Small intestine (tissue), 16 donors: ENCODE measurements at places on chromosomes 5 and 9. TPM values are rescaled to one million over a fixed set of nuclear protein-coding genes. Genes with fewer than 3 reads are reported as not detected.

SHROOM1 gene
- polyA plus RNA-seq = 9.2 TPM

DNA sequence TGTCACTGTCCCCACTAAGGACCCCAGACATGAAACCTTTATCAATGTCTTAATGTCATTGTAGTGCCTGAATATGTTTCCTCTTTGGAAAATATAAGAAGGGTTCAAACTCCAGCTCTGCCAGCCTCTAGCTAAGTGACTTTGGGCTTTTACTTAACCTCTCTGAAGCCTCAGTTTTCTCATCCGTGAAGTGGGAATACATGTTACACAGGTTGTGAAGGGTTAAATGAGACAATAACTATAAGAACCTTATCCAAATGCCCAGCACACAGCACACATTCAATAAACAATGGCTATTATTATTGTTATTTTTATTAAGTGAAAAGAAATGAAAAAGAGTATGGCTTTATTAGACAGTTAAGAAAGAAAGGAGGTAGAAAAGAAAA is 15.7 kb upstream of the IGFBPL1 start:
- H3K27me3 ChIP-seq = no peaks in the 10 kb centered on the region
- H3K4me1 ChIP-seq = peaks cover 39% of the 10 kb centered on the region
- DNase-seq = no peak
- H3K27ac ChIP-seq = no peak overlapping the region
- H3K36me3 ChIP-seq = no peaks in the 10 kb centered on the region

DNA sequence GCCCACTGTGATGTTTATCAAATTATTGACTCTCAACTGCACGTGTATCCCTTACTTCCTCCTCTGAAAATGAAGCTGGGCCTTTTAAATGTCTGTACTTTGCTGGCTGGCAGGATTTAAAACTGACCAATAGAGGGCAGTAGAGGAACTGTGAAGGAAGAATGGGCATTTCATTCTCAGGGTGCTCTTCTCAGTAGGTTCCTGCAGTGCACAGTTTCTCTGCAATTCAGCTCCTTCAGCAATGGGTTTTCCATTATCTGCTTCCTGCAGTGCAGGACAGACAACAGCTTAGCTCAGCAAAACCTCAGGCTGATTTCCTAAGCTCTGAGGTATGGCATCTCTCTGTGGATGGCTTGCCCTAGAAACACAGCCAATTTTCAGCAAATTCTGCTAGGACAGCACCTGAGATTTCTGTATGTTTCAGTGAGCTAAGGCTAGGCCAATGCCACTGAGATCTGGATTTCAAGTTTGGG is 298.4 kb upstream of the PRDM9 start:
- no peaks in the 10 kb centered on the region for H3K36me3 ChIP-seq
- no peaks in the 10 kb centered on the region for H3K4me1 ChIP-seq
- H3K4me3 ChIP-seq = no peak overlapping the region
- no peaks in the 10 kb centered on the region for H3K27me3 ChIP-seq

GRCh38 chr9:36398745-36399144 is 1.3 kb downstream of the RNF38 start:
- peak; percentile 18 for DNase-seq
- H3K4me3 ChIP-seq = no peak overlapping the region
- no peaks in the 10 kb centered on the region for H3K27me3 ChIP-seq
- H3K36me3 ChIP-seq = peaks cover 4% of the 10 kb centered on the region
- H3K27ac ChIP-seq = no peak overlapping the region
- H3K4me1 ChIP-seq = peaks cover 2% of the 10 kb centered on the region

DNA sequence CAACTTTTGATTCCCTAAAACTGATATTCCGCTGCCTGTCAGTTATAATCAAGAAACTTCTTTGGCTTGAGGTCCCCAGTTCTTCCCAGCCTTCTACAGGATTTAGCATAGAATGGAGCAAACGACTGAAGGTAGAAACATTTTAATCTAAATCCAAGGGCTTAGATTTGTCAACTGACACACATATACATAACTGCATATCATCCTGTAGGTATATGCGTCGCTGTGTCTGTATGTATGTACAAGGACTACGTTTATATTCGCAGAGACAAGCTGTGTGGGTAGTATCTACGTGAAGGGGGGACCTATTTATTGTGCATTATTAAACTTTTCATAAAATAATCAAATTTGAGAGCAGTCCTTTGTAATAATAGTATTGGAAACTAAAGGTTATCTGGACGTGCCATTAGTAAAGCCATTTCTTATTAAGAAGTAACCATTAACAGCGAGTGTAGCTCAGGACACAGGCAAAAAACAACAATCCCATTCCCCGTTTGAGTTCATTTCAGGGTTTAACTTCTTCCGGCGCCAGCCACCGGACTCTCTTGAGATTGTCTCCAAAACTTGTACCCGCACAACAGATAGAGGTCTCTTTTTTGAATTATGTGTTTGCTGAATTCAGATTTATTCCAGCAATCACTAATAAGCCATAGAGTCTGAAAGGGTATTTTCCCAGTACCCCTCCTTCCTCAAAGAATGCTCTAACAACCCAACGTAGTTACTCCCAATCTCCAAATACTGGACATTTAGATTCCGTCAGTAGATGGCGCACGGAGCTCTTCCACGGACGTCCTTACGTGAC is 2.1 kb upstream of the MLLT3 start:
- peak; percentile 80 for DNase-seq
- H3K4me1 ChIP-seq = no peaks in the 10 kb centered on the region
- H3K27ac ChIP-seq = no peak overlapping the region
- peak overlapping the region; percentile 74 for H3K4me3 ChIP-seq

- no peaks in the 10 kb centered on the region for H3K27me3 ChIP-seq
- DNase-seq = peak; percentile 80
- H3K4me1 ChIP-seq = no peaks in the 10 kb centered on the region
- peak overlapping the region; percentile 39 for H3K4me3 ChIP-seq
- peak overlapping the region; percentile 53 for H3K27ac ChIP-seq
- H3K36me3 ChIP-seq = no peaks in the 10 kb centered on the region
Measured at GRCh38 chr9:96136992-96137670, 164.8 kb downstream of the HSD17B3 start.

DNA sequence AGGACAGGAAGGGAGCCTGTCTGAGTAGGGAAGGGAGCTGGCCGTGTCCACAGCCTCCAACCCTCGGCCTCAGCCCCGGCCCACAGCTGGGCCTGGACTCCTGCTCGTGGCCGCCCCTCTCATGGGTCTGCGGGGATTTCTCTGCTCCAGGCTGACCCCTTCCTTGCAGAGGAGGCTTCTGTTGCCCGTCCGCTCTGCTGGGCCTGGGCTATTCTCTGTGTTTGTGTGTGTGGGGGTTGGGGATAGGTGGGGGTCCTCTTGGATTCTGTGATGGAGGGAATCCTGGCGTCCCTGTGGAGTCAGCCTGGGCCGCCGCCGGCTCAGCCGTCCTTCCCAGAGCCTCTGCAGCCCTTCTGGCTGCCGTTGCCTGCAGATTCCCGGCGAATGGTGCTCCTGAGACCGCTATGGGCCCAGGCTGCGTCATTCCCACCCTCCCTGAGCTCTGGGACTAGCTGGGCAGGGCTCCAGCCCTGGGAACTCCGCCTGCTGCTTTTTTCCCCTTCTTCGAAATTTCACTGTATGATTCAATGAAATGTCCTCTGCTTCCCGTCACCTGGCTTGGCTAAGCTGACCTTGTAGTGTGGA is 64.2 kb downstream of the FGF18 start:
- no peaks in the 10 kb centered on the region for H3K4me1 ChIP-seq
- H3K27me3 ChIP-seq = no peaks in the 10 kb centered on the region
- no peak overlapping the region for H3K27ac ChIP-seq
- no peaks in the 10 kb centered on the region for H3K36me3 ChIP-seq
- no peak for DNase-seq

CTXN3 gene
- not detected for polyA plus RNA-seq

DNA sequence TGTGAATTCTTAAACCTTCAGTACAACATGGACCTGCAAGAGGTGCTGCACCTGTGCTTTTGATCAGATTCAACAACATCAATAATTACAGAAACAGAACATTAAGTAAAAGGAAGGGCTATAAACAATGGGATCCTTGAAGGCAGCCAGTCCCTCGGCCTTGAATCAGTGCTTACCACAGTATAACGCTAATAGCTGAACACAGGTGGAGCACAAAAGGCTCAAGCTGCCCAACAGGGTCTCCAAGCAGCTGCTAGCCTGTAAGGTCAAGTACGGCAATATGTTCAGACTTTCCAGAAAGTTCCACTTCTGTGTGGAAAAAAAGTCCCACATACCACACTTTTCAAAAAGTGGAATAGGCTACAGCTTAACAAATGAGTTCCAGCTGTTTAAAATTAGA is 61.9 kb upstream of the ITGA1 start:
- H3K4me1 ChIP-seq = peaks cover 12% of the 10 kb centered on the region
- no peaks in the 10 kb centered on the region for H3K36me3 ChIP-seq
- peak; percentile 48 for DNase-seq
- no peak overlapping the region for H3K4me3 ChIP-seq

DNA sequence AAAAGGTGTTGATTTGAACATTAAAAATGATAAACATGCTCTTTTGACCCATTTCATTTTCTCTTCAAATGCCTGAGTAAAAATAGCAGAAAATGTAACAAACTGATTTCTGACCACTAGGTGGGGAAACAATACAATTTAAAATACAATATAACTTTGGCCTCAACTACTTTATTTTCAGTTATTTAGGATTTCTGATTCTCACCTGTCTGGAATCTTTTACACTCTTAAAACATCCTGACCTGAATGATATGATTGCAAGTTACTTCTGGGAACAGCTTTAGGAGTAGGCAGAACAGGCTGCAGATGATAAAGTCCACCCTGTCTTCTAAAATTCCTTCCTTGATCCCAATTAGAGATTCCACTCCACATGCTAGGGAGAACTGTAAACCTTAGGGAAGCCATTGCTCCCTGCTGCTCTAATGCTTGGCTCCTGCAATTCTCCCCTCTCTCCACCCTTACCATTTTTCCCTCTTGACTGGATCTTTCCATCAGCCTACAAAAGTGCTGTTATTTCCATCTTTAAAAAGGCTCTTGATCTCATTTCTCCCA is 70.3 kb downstream of the FYB1 start:
- H3K36me3 ChIP-seq = no peaks in the 10 kb centered on the region
- DNase-seq = no peak
- no peak overlapping the region for H3K4me3 ChIP-seq
- H3K27me3 ChIP-seq = no peaks in the 10 kb centered on the region
- no peak overlapping the region for H3K27ac ChIP-seq
- no peaks in the 10 kb centered on the region for H3K4me1 ChIP-seq

GRCh38 chr5:164433106-164433870 is 927.9 kb downstream of the MAT2B start:
- no peak overlapping the region for H3K27ac ChIP-seq
- no peak overlapping the region for H3K4me3 ChIP-seq
- H3K4me1 ChIP-seq = no peaks in the 10 kb centered on the region

SHISAL2B gene
- polyA plus RNA-seq = not detected

GRCh38 chr5:91343916-91344315 is 39.2 kb downstream of the ARRDC3 start:
- H3K4me3 ChIP-seq = no peak overlapping the region
- H3K27me3 ChIP-seq = no peaks in the 10 kb centered on the region
- no peaks in the 10 kb centered on the region for H3K36me3 ChIP-seq
- no peak overlapping the region for H3K27ac ChIP-seq
- DNase-seq = no peak

DNA sequence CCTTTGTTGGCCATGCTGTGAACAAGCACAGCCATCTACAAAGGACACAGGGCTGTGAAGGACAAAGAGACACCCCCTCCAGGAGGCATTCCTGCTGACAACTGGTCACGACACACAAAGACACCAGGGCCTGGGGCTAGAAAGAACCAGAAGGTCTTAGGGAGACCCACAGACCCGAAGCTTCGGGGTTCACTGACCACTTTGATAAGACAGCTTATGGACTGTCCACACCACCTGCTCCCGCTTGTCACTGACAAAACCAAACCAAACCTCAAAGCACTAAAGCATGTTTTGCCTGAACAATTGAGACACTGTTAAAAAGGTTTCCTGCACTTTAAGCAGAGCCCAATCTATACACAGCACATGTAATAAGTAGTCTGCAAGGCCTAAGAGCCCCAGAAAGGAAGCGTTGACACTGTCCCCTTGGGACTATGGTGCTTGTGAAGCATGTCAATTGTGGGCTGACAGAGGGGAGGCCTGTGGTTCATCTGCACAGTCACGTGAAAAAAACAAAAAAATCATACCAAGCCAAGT is 185.0 kb downstream of the GAPVD1 start:
- no peaks in the 10 kb centered on the region for H3K27me3 ChIP-seq
- no peaks in the 10 kb centered on the region for H3K4me1 ChIP-seq
- no peak overlapping the region for H3K4me3 ChIP-seq
- peaks cover 30% of the 10 kb centered on the region for H3K36me3 ChIP-seq

PCDHGB1 gene
- polyA plus RNA-seq = 0.21 TPM

GRCh38 chr5:175657593-175658271 is at the start of gene HRH2:
Gene HRH2, plus strand, starts transcription at chr5:175658071. Its CDS starts 25,163 bp downstream, at chr5:175683234.
- H3K27me3 ChIP-seq = peaks cover 23% of the 10 kb centered on the region
- peaks cover 8% of the 10 kb centered on the region for H3K4me1 ChIP-seq

TAF1L gene
- polyA plus RNA-seq = not detected

DNA sequence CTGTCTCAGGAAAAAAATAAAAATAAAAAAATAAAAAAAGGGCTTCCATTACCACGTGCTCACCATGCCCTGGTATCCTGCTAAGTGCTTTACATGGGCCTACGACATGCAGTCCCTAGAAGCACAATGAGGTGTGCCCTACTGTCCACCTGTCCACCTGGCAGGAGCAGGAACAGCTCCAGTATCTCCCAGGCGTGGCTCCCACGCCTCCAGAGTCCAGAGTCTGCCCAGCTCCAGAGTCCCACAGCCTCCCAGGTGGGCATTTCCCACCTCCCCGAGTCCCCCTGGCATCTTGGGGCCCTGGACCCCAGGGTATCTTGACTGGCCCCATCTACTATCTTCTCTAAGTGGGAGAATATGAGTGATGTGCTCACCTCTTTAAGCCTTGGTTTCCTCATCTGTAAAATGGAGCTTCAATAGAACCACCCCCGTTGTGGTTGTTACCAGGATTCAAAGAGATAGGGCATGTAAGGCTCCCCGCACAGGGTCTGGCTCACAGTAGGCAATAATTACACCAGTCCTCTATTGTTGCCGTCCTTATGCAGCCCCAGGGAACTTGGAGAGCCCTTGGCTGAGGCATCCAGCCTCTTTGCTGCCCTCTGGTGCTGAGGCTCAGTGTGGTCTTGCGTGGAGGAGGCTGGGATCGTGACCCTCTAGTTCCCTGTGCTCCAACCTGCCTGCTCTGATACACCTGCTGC is 8.9 kb downstream of the CXCL14 start:
- peaks cover 11% of the 10 kb centered on the region for H3K36me3 ChIP-seq
- no peaks in the 10 kb centered on the region for H3K4me1 ChIP-seq
- H3K4me3 ChIP-seq = no peak overlapping the region
- H3K27ac ChIP-seq = no peak overlapping the region
- DNase-seq = peak; percentile 54
- peaks cover 3% of the 10 kb centered on the region for H3K27me3 ChIP-seq

- no peaks in the 10 kb centered on the region for H3K27me3 ChIP-seq
- H3K4me1 ChIP-seq = no peaks in the 10 kb centered on the region
- no peak overlapping the region for H3K4me3 ChIP-seq
- H3K27ac ChIP-seq = no peak overlapping the region
- no peak for DNase-seq
Measured at GRCh38 chr9:98637381-98637780, 71.4 kb downstream of the GABBR2 start.

OR1J2 gene
- polyA plus RNA-seq = not detected
